ENCODE measurements at places on chromosomes 5 and 9.

GRCh38 chr9:120331913-120332312 lies 248.1 kb downstream of the CDK5RAP2 start:
- DNase-seq: peak; percentile 74

- peak; percentile 39 for DNase-seq
Observed at GRCh38 chr5:4584982-4585381, 555.1 kb upstream of the ADAMTS16 start.

- DNase-seq: no peak
Observed at GRCh38 chr5:132321109-132321721, 27.0 kb downstream of the SLC22A4 start.

- no peak for DNase-seq
Observed at GRCh38 chr5:1239505-1240251, 14.5 kb downstream of the SLC6A18 start.

GRCh38 chr5:174625591-174626350 lies 98.6 kb upstream of the MSX2 start:
- no peak for DNase-seq

GRCh38 chr9:7935681-7936080 lies 136.1 kb upstream of the DMAC1 start:
- no peak for DNase-seq

DNA sequence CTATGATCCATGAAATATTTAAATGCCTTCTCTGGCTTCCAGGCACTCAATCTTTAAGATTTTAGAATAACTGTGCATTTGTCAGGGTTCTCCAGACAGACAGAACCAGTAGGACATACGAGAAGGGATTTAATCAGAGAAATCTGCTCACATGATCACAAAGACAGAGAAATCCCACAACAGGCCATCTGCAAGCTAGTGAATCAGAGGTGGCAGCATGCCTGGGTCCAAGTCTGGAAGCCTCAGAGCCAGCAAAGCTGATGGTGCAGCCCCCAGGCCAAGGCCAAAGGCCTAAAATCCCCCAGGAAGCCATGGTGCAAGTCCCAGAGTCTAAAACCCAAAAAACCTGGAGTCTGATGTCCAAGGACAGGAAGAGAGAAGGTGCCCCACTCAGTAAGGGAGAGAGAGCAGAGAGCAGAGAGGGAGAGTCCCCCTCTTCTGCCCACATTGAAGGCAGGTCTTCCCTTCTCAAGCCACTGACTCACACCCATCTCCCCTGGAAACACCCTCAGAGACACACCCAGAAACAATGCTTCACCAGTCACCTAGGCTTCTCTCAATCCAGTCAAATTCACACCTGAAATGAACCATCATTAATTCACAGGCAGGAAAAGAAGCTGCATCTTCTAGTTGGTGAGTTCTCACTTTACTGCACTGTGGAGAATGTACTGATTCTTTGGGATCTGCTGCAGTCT lies 48.7 kb downstream of the CAMSAP1 start:
- peak; percentile 43 for DNase-seq

All from fibroblast of mammary gland (primary cell).